Dermis blood vessel endothelial cell (primary cell): ENCODE measurements at places on chromosomes 2 and 18. TPM values are rescaled to one million over a fixed set of nuclear protein-coding genes. Genes with fewer than 3 reads are reported as not detected.

- DNase-seq, result peak; percentile 64
Observed at GRCh38 chr2:200306931-200307723, 634 bp downstream of the SPATS2L start.

- DNase-seq, result no peak
Observed at GRCh38 chr2:204356151-204356641, 189.1 kb upstream of the PARD3B start.

DNA sequence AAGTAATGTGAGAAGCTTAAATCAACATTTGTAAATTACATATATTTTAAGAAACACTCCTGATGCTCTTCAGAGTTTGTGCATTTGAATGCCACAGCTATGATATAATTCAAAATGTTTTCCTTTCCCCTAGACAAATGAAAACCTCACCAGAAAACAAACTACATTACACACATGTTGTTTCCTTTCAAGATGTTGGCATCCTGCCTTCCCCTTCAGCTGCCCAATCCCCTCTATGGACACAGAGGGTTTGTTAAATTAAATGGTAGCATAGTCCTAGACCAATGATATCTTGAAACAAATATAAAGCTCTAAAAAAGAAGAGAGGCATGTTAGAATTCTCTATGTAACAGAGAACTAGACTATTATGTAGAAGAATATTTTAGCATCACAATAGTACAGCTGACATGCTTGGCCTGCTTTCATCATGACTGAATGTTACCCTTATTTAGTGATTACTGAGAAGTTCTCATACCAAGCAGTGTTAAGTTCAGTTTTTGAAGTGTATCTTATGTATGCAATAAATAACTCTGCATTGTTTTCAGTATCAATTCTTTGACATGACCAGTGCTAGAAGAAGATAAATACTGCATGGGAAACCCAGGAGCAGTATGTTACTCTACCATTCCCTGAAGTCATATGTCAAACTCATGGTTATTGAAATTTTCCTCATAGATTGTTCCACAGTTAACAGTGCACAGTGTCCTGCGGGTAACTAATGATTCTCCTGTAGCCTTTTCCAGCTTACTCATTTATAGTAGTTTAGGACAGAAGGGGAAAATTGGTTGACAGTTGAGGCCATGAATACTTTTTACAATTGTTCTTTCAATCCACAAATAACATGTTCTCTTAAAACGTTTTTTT is 316.3 kb upstream of the KCNJ3 start:
- no peak for DNase-seq

DNA sequence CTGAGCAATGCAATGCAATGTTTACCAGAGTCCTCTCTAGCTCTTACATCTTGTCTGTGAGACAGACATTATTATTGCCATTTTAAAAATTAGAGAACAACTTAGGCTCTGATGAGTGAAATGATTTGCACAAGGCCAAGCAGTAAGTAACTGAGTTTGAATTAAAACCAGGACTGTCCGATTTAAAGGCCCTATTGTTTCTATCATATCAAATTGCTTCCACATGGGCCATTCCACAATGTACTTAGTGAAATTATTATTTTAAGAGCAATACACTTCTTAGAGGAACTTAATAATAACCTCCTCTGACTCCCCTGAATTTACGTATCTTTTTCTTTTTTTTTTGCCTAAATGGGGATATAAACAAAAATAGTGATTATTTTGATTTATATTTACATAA is 64.6 kb downstream of the PLCL1 start:
- DNase-seq, result no peak

GRCh38 chr2:120258196-120258595 is 5.5 kb downstream of the RALB start:
- no peak for DNase-seq

GRCh38 chr2:177063331-177063730 is 149.3 kb upstream of the HNRNPA3 start:
- DNase-seq, result no peak

The LHCGR gene
- total RNA-seq, result not detected in 2 replicates
